ENCODE measurements at places on chromosomes 6 and 20.

DNA sequence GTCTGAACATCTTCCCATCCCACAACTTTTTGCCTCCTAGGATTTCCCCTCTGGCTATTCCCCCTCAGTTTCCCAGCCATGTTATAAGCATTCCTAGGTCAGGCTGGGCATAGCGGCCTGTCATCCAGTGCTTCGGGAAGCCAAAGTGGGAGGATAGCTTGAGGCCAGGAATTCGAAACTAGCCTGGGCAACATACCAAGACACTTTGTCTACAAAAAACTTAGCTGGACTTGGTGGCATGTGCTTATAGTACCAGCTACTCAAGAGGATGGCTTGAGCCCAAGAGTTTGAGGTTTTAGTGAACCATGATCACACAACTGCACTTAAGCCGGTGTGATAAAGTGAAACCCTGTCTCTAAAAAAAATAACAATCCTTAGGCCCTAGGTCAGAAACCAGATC lies 447.4 kb downstream of the KIF16B start:
- DNase-seq, result peak; percentile 49

- no peak for DNase-seq
Observed at GRCh38 chr6:48067148-48067712, 43.8 kb downstream of the PTCHD4 start.

DNA sequence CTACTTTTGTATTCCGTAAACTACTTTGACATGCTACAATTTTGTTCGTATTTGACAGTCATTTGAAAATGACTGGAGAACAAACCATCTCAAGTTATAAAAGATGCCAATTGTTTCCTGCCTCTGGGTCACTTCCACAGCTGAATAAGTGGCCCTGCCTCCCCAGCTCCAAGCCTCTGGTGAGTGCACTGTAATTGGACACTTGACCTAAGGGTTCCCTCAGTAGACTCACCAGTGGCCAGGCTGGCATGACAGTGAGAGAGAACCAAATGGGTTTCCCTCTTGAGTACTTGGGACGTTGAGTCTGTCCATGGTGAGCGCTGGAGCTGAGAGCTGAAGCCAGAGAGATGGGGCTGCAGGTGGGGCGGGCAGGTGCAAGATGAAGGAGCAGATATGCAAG lies 57.1 kb downstream of the SLC35D3 start:
- DNase-seq, result no peak

GRCh38 chr6:129637340-129638054 lies 72.5 kb downstream of the ARHGAP18 start:
- DNase-seq, result no peak

All from T47D (cell line).